ENCODE measurements at places on chromosomes 16 and 17.

- DNase-seq: no peak
Observed at GRCh38 chr17:81057079-81057730, 22.3 kb downstream of the BAIAP2 start.

GRCh38 chr17:66322764-66323163 is 20.4 kb downstream of the PRKCA start:
- DNase-seq: no peak

GRCh38 chr16:53745086-53745485 is 41.1 kb downstream of the FTO start:
- DNase-seq: no peak

- no peak for DNase-seq
Observed at GRCh38 chr17:17279316-17279715, 1.7 kb downstream of the COPS3 start.

Data from activated T-helper 1 cell treated with anti-CD3 and anti-CD28 coated beads, Interleukin-2, amount 50 U/mL, for 16 hours (primary cell).